IMR-90 (cell line): ENCODE measurements at places on chromosomes 3 and 15. TPM values are rescaled to one million over a fixed set of nuclear protein-coding genes. Genes with fewer than 3 reads are reported as not detected.

The CCDC80 gene
- polyA plus RNA-seq = 356 and 418 TPM in 2 replicates

The ADIPOQ gene
- not detected in 2 replicates for polyA plus RNA-seq

The FEZF2 gene
- polyA plus RNA-seq = not detected in 2 replicates

The INSYN1 gene
- polyA plus RNA-seq = 0.34 and 0.49 TPM in 2 replicates

The TMCO5A gene
- polyA plus RNA-seq = not detected in 2 replicates

The NR1I2 gene
- not detected in 2 replicates for polyA plus RNA-seq

The LHFPL4 gene
- not detected in 2 replicates for polyA plus RNA-seq

The DBR1 gene
- 6.9 and 7.6 TPM in 2 replicates for polyA plus RNA-seq
